ENCODE measurements at places on chromosomes 13 and 19.

GRCh38 chr13:64529874-64530485, 2700.2 kb downstream of the PCDH9 start:
- H3K4me3 ChIP-seq = no peak overlapping the region
- H3K36me3 ChIP-seq = no peaks in the 10 kb centered on the region
- no peaks in the 10 kb centered on the region for H3K4me1 ChIP-seq
- DNase-seq = no peak

DNA sequence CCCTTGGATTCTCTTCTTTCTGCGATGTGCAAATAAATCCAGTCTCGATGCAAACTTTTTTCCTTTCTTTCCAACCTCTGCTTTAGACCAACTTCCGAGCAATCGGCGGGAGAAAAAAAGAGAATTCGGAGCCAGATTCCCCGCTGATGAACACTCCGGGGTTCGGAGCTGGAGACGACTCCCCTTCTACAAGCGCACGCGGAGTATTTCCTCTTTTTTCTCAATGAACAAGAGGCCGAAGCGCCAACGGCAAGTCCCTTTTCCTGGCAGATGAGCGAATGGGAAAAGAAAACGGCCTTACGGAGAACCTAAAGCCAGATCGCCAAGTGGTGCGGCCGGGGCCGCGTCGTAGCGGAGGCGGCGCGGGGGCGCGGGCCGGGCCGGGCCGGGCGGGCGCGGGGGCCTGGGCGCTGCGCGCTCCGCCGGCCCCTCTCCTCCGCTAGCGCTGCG, 250 bp downstream of the SPRY2 start:
- no peak for DNase-seq
- H3K36me3 ChIP-seq = no peaks in the 10 kb centered on the region
- H3K27ac ChIP-seq = peak overlapping the region; percentile 94
- no peaks in the 10 kb centered on the region for H3K27me3 ChIP-seq
- peak overlapping the region; percentile 92 for H3K4me3 ChIP-seq
- peaks cover 28% of the 10 kb centered on the region for H3K4me1 ChIP-seq

DNA sequence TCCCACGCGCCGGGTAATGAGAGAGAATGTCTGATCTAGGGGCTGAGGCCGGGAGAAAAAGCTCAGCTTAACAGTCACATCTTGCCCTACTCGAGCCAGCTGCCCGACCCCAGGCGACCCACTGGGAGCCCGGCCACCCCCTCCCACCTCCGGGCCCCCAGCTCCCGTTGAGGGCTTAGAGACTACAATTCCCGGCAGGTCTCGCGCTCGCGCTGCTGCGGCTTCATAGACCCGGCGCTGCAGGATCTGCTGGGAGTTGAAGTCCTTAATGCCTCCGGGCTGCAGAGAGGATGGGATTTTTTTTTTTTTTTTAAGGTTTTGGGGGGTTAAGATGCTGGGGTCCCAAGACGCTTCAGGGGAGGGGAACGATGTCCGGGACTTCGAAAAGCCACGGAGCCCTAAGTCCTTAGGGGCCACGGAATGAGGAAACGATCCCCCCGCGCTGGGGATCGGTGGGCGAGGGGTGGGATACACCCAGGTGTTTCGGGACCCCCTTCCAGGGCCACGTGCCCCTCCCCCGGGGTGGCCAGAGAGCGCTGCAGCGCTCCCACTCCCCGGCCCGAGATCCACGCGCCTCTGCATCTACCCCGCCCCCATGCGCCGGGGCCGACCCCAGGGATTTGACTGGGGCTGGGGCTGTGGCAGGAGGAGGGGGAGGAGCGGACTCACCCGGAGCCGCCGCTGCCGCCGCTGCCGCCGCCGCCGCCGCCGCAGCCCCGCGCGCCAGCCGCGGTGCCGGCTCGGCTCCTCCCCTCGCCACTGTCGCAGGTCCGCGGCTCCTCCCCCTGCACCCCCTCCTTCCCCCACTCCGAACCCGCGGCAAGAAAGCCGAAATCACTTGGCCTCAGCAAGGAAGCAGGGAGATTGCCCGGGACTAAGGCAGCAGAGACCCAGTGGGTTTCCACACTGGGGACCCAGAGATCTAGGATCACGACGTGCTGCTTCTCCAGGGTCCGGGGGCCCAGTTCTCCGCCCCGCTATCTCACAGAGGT, at the start of gene SYT3:
TSS of gene SYT3 (minus strand) at position 761 of the 992 bp plus-strand sequence. CDS start 2,470 bp downstream, outside the sequence.
- no peaks in the 10 kb centered on the region for H3K36me3 ChIP-seq
- DNase-seq = no peak
- peaks cover 7% of the 10 kb centered on the region for H3K4me1 ChIP-seq
- peaks cover 74% of the 10 kb centered on the region for H3K27me3 ChIP-seq
- peak within 1 kb of the TSS; percentile 53 for H3K4me3 ChIP-seq
- no peak within 1 kb of the TSS for H3K27ac ChIP-seq

DNA sequence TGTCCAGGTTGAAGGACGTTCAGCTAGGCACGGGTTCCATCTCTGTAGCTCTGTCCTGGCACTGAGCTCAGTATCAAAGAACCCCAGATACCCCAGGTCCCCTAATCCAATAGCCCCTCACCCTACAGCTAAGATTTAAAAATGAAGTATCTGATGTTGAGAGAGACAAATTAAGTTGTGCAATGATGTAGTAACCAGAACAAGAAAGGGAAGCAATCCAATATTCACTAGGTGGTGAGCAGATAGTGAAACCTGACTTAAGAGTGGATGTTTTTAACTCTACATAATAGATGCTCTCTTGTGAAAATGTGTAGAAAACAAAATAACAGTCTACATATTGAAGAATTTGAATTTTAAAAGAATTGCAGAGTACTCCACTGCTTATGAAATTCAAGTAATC, 1.8 kb downstream of the ACOD1 start:
- peaks cover 1% of the 10 kb centered on the region for H3K4me1 ChIP-seq
- H3K4me3 ChIP-seq = no peak overlapping the region
- no peaks in the 10 kb centered on the region for H3K27me3 ChIP-seq
- H3K36me3 ChIP-seq = no peaks in the 10 kb centered on the region

DNA sequence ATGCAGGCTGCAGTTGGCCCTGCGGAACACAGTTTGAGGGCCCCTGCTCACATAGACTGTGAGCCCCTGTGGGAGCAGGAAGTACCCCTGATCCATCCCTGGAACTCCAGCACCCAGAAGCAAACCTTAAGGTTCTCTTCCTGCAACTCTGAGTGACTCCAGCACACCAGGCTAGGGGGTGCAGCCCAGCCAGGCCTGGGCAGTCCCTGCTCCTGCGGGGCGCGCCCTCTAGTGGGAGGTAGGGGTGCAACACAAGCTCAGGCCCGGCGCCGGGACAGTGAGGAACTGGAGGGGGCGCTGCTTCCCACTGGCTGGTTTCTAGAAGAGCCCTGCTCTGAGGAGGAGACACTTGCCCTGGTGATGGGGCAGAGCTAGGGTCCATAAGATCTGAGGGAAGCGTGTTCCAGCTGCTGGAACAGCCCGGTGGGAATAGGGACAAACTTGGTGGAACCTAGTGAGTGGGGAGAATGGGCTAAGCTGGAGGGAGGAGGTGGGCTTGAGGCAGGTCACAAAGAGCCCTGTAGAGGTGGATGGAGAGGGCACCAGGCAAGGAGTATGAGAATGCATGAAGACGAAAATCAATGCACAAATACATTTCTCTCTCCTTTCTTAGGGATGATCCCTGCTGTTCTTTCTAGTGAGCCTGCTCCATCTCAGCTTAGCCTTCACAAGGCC, 5.0 kb downstream of the ZSCAN5A start:
- H3K36me3 ChIP-seq = peaks cover 11% of the 10 kb centered on the region
- no peak for DNase-seq
- H3K4me1 ChIP-seq = peaks cover 10% of the 10 kb centered on the region
- no peak overlapping the region for H3K27ac ChIP-seq

- H3K36me3 ChIP-seq = peaks cover 14% of the 10 kb centered on the region
- DNase-seq = no peak
- H3K27ac ChIP-seq = no peak overlapping the region
- no peak overlapping the region for H3K4me3 ChIP-seq
- H3K27me3 ChIP-seq = no peaks in the 10 kb centered on the region
Observed at GRCh38 chr19:12606796-12607195, 3.8 kb downstream of the ZNF490 start.

GRCh38 chr19:17196610-17197009, 18.5 kb upstream of the USE1 start:
- no peaks in the 10 kb centered on the region for H3K27me3 ChIP-seq
- no peak overlapping the region for H3K27ac ChIP-seq
- peaks cover 83% of the 10 kb centered on the region for H3K36me3 ChIP-seq
- no peak for DNase-seq

DNA sequence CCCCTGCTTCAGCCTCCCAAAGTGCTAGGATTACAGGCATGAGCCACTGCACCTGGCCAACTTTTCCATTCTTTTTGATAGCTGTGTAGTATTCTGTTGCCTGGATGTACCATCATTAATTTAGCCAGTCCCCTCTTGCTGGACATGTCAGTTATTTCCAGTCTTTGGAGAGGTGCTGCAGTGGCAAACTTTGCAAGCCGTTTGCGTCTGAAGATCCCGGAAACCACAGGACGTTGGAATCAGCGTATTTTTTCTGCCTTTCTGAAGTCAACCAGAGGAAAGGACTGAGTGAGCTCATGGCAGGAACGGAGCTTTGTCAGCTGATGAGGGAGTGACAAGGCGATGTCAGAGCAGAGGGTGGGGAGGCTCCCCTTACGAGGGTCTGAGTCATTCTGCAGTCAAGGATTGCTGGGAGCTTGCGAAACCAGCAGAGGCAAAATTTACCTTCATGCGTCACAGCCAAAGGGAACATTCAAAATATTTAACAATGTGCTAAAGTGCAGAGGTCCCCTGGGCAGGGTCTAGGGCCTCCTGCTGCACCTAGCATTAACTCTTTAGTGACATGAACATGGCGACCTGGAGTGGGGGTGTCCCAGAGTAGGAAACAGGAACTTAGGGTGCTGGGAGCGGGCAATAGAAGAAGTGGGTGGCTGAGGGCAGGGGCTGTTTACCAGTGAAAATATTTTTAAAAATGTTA, 5.6 kb downstream of the C5AR1 start:
- H3K36me3 ChIP-seq = no peaks in the 10 kb centered on the region
- peaks cover 4% of the 10 kb centered on the region for H3K4me1 ChIP-seq
- peak; percentile 88 for DNase-seq
- no peak overlapping the region for H3K27ac ChIP-seq
- no peak overlapping the region for H3K4me3 ChIP-seq
